Upper lobe of right lung (tissue), 1 donor: ENCODE measurements at places on chromosomes 11 and 22. TPM values are rescaled to one million over a fixed set of nuclear protein-coding genes. Genes with fewer than 3 reads are reported as not detected.

DNA sequence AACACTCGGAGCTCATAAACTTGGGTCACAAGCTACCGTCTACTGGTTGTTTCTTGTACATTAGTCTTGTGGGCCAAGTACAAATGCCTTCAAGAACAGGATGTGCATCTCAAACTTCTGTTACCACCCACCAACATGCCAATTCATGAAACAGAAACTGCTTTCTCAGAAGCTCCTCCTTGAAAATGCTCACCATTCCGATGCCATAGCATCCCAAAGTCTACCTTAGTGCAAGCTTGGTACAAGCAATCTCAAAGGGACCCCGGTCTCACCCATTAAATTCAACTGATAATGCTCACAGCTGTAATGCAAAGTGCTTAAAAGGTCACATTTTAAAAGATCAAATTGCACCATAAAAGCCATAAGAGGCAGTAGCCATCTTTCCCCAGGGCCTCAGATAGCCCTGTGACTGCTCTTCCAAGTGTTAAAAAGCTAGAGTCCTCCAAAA lies 31.8 kb upstream of the CCDC34 start:
- no peaks in the 10 kb centered on the region for H3K27me3 ChIP-seq
- H3K36me3 ChIP-seq: no peaks in the 10 kb centered on the region
- H3K4me1 ChIP-seq: peaks cover 7% of the 10 kb centered on the region
- no peak overlapping the region for H3K27ac ChIP-seq

Gene PKDREJ
- total RNA-seq: not detected

Gene RAB30
- 12.5 TPM for total RNA-seq

GRCh38 chr11:68099474-68100405 lies 21.4 kb downstream of the CHKA start:
- H3K4me3 ChIP-seq: no peak overlapping the region
- peak; percentile 77 for DNase-seq
- H3K27me3 ChIP-seq: no peaks in the 10 kb centered on the region
- peak overlapping the region; percentile 63 for H3K27ac ChIP-seq

DNA sequence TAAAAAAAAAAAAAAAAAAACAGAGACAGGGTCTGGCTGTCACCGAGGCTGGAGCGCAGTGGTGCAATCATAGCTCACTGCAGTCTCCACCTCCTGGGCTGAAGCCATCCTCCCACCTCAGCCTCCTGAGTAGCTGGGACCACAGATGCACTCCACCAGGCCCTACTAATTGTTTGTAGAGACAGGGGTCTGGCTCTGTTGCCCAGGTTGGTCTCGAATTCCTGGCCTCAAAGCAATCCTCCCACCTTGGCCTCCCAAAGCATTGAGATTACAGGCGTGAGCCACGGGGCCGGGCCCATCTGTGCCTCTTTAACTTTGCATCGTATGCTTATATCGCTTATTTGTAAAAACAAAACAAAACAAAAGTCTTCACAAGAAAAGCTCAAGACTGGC lies 3.1 kb downstream of the CPT1A start:
- no peaks in the 10 kb centered on the region for H3K36me3 ChIP-seq
- no peak for DNase-seq
- no peaks in the 10 kb centered on the region for H3K27me3 ChIP-seq
- peaks cover 63% of the 10 kb centered on the region for H3K4me1 ChIP-seq

- H3K27ac ChIP-seq: peak overlapping the region; percentile 82
- no peak overlapping the region for H3K4me3 ChIP-seq
- no peak for DNase-seq
- H3K36me3 ChIP-seq: no peaks in the 10 kb centered on the region
- no peaks in the 10 kb centered on the region for H3K27me3 ChIP-seq
- H3K4me1 ChIP-seq: peaks cover 99% of the 10 kb centered on the region
Observed at GRCh38 chr11:73318501-73319011, 10.5 kb downstream of the ARHGEF17 start.

Gene OR56A1
- not detected for total RNA-seq

- H3K4me3 ChIP-seq: no peak overlapping the region
- H3K27ac ChIP-seq: no peak overlapping the region
- peaks cover 9% of the 10 kb centered on the region for H3K4me1 ChIP-seq
- no peaks in the 10 kb centered on the region for H3K36me3 ChIP-seq
- DNase-seq: no peak
- no peaks in the 10 kb centered on the region for H3K27me3 ChIP-seq
Observed at GRCh38 chr11:128422576-128423370, 164.6 kb downstream of the ETS1 start.

DNA sequence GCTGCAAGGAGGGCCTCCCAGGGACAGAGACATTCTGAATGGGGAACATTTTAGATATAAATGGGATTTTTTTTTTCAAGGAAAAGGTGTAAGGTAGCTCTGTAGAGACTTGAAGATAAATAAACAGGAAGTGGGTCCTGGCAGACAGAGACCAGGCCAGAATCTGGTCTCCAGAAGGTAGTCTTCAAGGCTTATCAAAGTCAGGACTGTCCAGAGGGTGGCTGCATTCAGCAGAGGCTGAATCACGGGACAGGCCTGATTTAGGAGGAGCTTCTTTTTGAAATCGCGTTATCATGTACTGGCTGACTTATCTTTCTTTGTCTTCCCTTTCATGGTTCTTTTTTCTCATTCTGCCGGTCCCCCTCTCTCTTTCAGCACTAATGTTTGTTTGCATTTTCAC lies 542.9 kb downstream of the NTM start:
- no peak for DNase-seq
- no peaks in the 10 kb centered on the region for H3K36me3 ChIP-seq
- H3K27ac ChIP-seq: no peak overlapping the region
- H3K4me3 ChIP-seq: no peak overlapping the region

GRCh38 chr11:112082729-112083128 lies 3.8 kb downstream of the TIMM8B start:
- peaks cover 77% of the 10 kb centered on the region for H3K36me3 ChIP-seq
- no peak overlapping the region for H3K27ac ChIP-seq
- H3K27me3 ChIP-seq: no peaks in the 10 kb centered on the region
- H3K4me3 ChIP-seq: no peak overlapping the region
- H3K4me1 ChIP-seq: peaks cover 14% of the 10 kb centered on the region

- peak overlapping the region; percentile 52 for H3K4me3 ChIP-seq
- no peaks in the 10 kb centered on the region for H3K27me3 ChIP-seq
- H3K27ac ChIP-seq: peak overlapping the region; percentile 61
- H3K36me3 ChIP-seq: no peaks in the 10 kb centered on the region
- peaks cover 20% of the 10 kb centered on the region for H3K4me1 ChIP-seq
Observed at GRCh38 chr11:75151346-75152047, 590 bp downstream of the SLCO2B1 start.

DNA sequence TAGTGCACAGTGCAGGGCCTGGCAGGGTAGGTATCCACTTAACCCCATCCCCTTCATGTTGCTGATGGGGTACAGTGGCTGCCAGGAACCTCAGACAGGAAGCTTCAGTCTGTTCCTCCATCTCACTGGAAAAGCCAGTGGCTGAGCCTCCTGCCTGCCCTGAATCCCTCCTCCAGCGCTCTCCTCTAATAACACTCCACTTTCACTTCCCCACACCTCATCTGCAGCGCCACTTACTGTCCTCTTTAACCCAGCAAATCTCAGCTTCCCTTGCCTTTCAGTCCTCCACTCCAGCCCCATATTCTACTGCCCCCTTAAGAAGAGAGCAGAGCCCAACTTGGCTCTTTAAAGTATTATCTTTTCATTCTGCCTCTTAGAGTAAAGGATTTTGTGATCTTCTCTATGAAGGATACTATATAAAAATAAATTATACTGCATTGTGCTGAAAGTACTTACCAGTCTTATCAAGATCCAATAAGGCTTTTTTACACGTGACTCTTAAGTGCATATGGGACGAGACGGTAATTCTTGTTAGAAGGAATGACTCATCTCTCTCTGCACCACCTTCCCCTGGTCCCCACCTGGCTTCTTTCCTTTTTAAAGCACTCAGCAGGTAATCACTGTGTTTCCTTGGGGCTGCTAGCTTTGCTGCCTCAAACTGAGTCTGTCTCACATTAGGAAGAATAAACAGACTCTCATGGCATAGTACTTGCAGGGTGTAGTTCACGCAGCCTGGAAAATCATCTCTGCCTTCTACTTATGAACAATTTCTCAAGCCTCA lies 238.0 kb upstream of the NARS2 start:
- no peaks in the 10 kb centered on the region for H3K27me3 ChIP-seq
- H3K27ac ChIP-seq: no peak overlapping the region
- H3K4me3 ChIP-seq: no peak overlapping the region
- DNase-seq: no peak
- H3K4me1 ChIP-seq: peaks cover 23% of the 10 kb centered on the region
- H3K36me3 ChIP-seq: no peaks in the 10 kb centered on the region

DNA sequence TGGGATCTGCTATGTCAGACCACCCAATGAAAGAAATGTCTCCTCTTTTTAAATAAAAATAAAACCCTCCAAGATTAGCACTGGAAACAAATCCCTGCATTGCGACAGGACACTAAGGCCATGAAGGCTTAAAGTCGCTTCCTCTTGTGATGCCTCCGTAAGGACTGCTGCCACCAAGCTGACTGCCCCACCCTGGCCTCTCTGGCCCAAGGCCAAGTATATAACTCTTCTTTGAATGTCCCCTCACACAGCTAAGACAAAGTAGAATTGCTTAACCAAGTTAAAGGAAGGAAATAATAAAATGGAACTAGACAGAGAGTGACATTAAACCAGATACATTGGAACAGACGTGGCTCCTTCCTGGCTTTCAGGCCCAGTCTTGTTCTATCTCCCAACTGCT lies 7.5 kb upstream of the NRGN start:
- H3K36me3 ChIP-seq: no peaks in the 10 kb centered on the region
- no peak overlapping the region for H3K4me3 ChIP-seq
- H3K27ac ChIP-seq: no peak overlapping the region
- peaks cover 3% of the 10 kb centered on the region for H3K4me1 ChIP-seq
- DNase-seq: no peak
- H3K27me3 ChIP-seq: no peaks in the 10 kb centered on the region

DNA sequence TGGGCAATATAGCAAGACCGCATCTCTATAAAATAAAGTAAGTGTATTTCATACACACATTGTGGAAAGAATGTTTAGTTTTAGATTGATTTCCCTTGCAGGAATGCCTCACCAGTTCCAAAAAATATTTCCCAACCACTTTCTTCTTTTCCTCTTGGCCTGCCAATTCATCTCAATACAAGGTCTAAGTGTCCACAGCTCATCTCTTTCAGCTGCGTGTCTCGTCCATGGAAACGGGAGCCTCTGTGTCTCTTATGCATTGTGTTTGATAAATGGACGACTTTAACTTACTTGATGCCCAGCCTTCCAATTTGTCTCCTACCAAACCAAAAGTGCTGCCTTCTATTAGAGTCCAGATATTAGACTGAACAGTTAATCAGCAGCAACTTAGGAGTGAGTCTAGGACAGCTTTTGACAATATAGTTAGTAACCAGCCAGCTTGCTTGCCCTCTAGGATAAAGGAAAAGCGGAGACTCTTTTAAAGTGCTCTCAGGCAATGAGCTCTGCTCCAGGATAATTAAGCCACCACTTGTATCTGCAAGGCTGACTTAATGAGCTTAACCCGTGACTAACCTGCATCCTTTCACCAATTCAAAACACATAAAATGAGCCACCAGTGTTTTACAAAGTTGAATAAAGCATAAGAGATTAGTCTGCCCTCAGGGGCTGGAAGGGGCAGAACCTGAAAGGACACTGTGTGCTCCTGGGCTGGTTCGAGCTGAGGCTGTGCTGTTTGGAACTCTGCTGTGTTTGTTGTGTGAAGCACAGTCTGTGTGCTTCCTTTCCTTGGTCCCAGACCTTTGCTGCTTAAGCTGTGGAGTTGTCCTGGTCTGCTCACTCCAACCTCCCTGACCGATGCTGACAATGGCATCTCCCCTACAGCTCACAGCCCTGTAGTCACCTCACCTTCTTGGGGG lies 27.5 kb downstream of the FBXO7 start:
- no peak overlapping the region for H3K27ac ChIP-seq
- no peak for DNase-seq
- no peaks in the 10 kb centered on the region for H3K27me3 ChIP-seq
- H3K4me1 ChIP-seq: no peaks in the 10 kb centered on the region
- no peak overlapping the region for H3K4me3 ChIP-seq
- H3K36me3 ChIP-seq: peaks cover 19% of the 10 kb centered on the region

DNA sequence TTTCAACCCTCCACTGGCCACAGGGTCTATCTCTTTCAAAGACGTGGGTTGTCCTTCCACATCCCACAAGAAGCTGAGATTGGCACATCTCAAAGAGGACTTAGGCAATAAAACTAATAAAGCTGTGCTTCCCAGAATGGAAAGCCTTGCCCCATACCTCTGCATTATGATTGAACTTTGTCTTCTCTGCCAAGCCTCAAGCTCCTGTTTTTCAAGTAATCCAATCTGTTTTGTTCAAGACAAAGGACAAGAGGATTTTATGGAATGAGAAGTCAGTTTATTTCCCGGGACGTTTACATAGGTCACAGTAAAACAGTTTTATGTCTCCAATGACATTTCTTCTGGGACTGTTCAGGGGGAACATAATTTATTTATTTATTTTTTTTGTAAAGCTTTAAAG lies 108.4 kb downstream of the GALNT18 start:
- H3K27ac ChIP-seq: no peak overlapping the region
- DNase-seq: no peak
- no peak overlapping the region for H3K4me3 ChIP-seq
- no peaks in the 10 kb centered on the region for H3K36me3 ChIP-seq

Gene CD6
- 3.9 TPM for total RNA-seq

Gene BRMS1
- total RNA-seq: 32.1 TPM

Gene XKR3
- not detected for total RNA-seq

DNA sequence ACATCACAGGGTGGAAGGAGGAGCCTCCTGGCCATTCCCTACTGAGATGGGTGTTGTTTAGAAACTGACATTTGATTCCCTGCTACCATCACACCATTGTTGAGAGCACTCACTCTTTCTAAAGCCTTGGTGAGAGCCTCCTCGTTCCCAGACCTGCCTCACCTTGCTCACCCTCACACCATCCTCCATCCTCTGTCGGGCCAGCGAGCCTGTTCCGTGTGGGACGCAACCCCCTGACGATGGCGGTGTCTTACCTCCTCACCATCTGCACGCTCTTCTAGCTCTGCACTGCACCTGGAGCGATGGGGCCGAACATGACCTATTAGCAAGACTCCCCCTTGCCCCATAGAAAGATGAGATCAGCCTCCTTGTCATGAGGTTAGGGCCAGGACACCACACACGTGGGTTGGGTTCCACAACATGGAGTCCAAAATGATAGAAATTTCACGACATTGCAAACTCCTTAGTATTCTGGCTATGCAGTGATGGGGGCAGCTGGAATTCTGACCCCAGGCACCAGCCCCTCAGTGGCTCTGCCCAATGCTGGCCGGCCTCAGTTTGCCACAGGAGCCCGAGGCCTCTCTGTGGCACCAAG lies 1017.9 kb downstream of the TBC1D22A start:
- no peaks in the 10 kb centered on the region for H3K4me1 ChIP-seq
- DNase-seq: no peak
- no peak overlapping the region for H3K27ac ChIP-seq
- no peaks in the 10 kb centered on the region for H3K36me3 ChIP-seq
- H3K27me3 ChIP-seq: peaks cover 5% of the 10 kb centered on the region

Gene MMP1
- 19.1 TPM for total RNA-seq
